LHCN-M2 (cell line): ENCODE measurements at places on chromosomes 12 and 14. TPM values are rescaled to one million over a fixed set of nuclear protein-coding genes. Genes with fewer than 3 reads are reported as not detected.

DNA sequence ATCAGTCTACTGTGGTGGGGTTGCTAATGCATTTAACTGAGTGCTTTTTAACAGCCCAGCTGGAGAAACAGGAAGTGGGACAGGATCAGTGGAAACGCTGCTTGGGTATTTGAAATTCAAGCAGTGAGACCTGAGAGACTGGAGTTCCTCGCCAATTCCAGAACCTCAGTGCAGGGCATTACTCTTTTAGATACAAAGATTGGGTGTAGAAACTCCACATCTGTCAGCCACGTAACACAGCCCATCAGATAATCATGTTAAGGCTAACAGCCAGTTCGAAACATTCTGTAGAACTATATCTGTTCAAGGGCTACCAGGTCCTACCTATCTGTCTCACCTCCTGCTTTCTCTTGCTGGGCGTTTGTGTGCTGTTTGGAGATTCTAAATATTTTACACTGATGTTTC, 45.5 kb downstream of the RAD52 start:
- DNase-seq = no peak

DNA sequence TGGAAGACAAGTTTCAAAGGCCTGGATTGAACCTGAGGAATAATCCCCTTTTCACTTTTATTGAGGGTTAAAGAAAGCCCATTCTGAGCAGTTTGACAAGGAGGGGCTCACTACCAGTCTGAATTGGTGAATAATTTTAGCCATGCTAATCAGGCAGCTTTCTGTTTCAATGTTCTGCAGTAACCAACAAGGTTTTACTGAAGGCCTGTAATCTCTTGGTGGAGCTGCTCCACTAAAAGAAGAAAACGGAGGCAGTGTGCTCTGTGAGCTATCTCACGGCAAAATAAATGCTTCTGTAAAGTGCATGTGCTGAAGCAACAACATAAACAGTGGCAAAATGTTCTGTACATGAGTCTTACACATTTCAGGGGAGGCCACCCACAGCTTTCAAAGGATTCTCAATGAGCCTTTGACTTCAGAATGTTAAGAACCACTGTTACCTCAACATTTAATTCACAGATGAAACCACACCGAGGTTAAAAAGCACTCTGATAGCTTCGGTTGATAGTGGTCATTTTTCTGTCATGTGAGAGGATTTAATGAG, 111.2 kb downstream of the LRIG3 start:
- DNase-seq = no peak

DNA sequence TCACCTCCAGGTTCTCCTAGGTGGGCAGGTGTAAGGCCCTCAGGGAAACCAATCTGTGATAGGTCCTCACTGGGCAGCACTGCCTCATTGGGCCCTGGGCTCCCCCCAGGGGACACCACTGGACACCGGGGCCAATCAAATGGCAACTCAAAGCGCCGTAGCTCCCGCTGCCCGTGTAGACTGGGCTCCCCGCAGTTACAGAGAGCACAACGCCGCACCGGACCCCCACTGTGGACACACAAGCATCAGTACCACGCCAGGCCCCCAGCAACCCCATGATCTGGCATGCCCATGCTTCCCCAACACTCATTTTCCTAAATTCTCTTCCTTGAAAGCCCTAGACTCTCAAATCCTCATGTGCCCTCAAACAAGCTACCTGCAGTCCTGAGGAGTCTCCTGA, 6.1 kb downstream of the KMT2D start:
- no peak for DNase-seq

DNA sequence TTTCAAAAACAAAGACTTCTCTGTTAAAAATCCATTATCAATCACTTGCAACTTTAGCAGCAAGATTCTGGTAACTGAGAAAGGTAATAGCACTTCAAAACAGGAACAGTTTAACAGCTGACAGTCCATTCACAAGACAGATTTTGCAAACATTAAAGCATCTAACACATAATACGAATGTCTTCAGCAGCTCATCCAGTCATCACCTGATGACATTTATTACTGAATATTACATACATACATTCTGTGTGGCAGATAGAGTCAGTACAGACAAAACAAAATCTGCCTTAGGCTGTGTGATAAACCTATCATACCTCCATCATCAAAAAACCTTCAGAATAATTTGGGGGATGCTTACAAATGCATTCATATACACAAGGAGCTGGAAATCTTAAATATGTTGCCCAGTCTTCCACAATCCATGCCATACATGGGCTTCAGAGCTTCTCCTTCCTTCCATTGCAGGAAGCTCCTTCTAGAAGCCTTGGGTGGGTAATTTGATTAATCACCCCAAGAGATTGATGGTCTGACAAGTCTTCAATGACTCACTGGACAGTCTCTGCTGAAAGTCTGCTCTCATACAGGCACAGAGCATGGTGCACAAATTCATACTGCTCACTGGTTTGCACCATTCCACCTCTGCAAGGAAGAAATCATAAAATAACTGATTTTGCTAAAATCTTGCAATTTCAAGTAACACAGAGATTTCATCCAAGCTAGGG, 1.6 kb upstream of the PTPRB start:
- DNase-seq = no peak

The CDCA3 gene
- total RNA-seq = 101 and 120 TPM in 2 replicates

The TMEM30B gene
- total RNA-seq = under 0.01 and 0.06 TPM in 2 replicates

GRCh38 chr14:50156111-50156510, 39.7 kb upstream of the VCPKMT start:
- DNase-seq = no peak
